ENCODE measurements at places on chromosomes 6 and 20.

DNA sequence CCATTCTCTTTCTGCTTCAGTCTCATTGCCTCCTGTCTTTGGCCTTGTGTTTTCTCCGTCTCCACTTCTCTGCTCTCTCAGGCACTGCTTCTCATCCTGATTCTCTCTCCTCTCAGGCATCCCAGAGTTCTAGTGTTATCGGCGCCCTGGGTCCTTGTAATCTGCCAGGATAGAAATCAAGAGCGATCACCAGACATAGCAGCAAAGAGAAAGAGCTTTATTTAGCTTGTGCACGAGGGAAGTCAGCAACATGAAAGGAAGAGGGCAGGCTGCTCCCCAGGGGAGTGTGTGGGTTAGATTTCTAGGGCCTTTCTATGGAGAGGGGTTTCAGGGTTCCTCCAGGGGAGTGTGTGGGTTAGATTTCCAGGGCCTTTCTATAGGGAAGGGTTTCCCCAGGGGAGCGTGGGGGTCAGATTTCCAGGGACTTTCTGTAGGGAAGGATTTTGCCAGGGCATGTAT lies 32.5 kb downstream of the SUN5 start:
- no peak for DNase-seq

DNA sequence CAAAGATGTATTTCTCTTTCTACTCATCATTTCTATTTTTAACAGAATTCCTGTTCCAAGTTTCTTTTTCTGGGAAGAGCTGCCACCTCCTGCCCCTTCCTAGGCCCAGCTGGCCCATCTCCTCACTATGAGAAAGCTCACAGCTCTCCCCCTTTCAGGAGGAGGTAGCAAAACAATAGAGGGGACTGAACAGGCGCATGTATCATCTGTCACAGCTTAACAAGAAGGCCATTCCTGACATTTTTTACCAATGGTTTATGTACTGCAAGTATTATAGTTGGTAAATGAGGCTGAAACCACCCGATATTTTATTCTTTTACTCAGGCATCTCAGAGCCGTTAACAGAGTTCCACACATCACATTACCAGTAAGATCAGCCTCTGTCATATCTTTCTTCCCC lies 103.7 kb upstream of the MTHFD1L start:
- DNase-seq, result no peak

- DNase-seq, result no peak
Measured at GRCh38 chr6:35489066-35489465, 7.8 kb downstream of the TEAD3 start.

GRCh38 chr6:112018619-112019416 lies 35.1 kb upstream of the CCN6 start:
- DNase-seq, result no peak

- no peak for DNase-seq
Measured at GRCh38 chr6:69019832-69020231, 384.8 kb downstream of the ADGRB3 start.

DNA sequence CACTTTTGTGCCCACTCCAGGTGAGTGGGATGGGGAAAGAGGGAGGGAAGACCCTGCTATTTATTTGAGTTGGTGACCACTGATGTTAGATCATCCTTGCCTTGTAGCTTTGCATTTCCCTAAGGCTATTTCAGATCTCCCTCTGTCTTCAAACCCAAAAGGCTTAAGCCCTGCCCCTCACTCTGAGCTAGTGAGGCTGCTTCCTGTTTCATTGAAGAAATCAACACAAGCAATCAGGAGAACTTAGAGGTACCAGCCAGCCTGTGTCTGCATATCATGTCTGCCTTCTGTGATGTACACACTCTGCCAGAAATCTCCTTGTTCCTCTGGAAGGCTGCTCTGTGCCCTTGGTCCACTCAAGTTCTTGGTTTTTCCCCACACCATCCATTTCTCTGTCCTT lies 135.3 kb downstream of the ARID1B start:
- DNase-seq, result no peak

DNA sequence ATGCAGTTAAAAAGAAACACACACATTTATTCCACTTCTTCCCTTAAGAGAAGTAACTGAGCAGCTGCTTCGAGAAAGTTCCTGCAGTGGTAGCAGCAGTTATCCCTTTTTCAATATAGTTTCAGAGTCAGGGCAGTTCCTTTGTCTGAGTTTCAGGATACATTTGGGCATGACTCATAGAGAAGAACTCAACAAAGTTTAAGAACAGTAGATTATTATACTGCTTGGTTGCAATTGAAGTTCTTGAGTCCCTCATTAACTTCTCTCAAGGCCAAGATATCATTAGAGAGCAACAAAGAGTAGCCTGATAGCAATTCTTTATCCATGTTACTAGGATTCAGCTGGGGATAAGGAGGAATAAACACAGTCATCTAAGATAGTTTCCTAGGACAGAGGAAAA lies 54.4 kb downstream of the TPD52L1 start:
- no peak for DNase-seq

DNA sequence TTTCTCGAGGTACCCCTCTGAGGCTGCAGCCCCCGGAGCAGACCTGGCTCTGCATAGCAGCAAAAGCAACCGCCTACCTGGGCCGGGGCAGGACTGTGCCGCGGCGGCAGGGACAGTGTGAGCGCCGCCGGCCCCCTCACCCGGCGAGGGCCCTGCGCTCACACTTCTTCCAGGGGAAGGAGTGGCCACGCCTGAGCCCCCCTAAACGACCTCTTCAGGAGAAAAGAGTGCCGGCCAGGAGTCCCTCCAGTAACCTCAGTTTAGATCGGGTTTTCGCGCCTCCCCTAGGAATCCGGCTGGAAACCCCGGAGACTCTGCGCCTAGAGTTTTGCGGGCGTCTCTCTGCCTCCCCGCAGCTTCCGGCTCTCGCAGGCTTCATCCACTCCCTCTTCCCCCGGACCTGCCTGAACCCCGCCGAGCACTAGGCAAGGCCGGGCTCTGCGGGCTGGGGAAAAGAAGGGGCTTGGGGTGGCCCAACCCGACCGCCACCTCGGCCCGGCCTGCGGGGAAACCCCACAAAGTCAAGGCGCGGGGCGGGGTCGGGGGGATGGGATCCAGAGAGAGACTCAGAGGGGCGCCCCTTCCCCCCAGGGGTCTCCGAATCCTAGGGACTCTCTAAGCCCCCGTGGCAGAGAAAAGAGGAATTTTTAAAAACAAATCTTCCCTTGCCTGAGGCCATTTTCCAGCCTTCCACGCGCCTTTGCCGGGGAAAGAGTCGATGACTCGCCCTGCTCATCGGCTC lies 558 bp downstream of the LINC00237 start:
- DNase-seq, result peak; percentile 62

- no peak for DNase-seq
Measured at GRCh38 chr20:60204601-60205000, 246.4 kb downstream of the CDH26 start.

- no peak for DNase-seq
Measured at GRCh38 chr6:41132254-41132653, 21.9 kb downstream of the TREML1 start.

All from NCI-H1930 (cell line).